ENCODE measurements at places on chromosomes 16 and 17.

DNA sequence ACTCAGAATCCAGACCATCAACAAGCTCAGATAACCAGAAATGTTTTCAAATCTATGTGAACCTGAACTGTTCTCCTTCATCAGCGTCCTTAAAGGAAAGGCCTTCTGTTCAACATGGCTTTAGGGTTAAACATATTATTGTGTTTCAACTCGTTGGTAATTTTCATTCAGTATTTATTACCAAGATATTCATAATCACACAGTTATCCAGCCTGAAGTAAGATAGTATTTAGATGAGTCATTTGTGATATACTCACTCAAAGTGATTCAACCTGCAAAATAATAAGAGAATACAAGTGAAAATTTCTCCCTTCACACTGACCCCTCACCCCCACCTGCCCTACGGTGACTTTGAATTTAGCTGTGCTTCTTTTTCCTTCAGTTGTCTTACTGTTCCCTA lies 3.0 kb downstream of the CYLD start:
- DNase-seq: no peak

GRCh38 chr17:78789663-78790181 lies 7.6 kb upstream of the CYTH1 start:
- DNase-seq: no peak

- no peak for DNase-seq
Measured at GRCh38 chr17:7429722-7430121, 1.1 kb downstream of the SPEM3 start.

GRCh38 chr17:69592692-69593350 lies 178.3 kb downstream of the MAP2K6 start:
- no peak for DNase-seq

All from CMK (cell line).